Urinary bladder (tissue), 4 donors: ENCODE measurements at places on chromosomes 16 and 17. TPM values are rescaled to one million over a fixed set of nuclear protein-coding genes. Genes with fewer than 3 reads are reported as not detected.

ARL5C gene
- polyA plus RNA-seq = not detected

PRCD gene
- polyA plus RNA-seq = 10.6 TPM

LDAF1 gene
- polyA plus RNA-seq = 83.4 TPM

DOC2A gene
- polyA plus RNA-seq = 0.53 TPM

ATP6V0A1 gene
- 36.5 TPM for polyA plus RNA-seq

BAIAP3 gene
- polyA plus RNA-seq = 2.7 TPM

CCL3 gene
- 2.6 TPM for polyA plus RNA-seq

MYH1 gene
- polyA plus RNA-seq = not detected

IRX3 gene
- 1.2 TPM for polyA plus RNA-seq

- DNase-seq = no peak
Measured at GRCh38 chr17:67041941-67042899, 2.1 kb upstream of the CACNG1 start.

DNA sequence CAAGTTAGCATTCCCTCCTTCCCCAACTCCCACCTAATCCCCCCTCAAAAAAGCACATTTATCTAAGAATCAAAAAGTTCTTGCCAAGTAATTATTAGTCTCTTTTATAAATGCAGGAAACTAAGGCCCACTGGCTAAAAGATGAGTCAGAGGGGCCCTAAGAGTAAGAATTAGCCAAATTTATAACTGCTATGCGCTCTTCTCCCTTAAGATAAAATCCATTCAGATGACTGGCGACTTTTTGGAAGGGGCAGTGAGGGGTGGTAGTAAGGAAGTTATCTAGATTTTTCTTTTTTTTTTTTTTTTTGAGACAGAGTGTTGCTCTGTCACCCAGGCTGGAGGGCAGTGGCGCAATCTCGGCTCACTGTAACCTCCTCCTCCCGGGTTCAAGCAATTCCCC is 17.1 kb downstream of the ZNF652 start:
- no peak for DNase-seq

DNA sequence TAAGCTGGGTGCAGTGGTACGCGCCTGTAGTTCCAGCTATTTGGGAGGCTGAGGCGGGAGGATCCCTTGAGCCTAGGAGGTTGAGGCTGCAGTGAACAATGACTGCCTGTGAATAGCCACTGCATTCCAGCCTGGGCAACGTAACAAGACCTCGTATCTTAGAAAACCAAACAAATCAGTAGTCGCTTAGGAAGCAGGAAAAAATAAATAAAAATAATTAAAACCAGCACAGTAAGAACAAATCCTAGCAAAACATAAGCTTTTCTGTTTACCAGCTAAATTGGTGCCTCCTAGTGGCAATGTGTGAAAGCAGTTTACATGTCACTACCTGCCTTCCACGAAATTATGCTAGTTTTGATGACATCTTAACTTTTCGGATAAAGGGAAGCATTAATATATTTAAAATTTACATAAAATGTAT is 1.3 kb downstream of the ARMC5 start:
- no peak for DNase-seq

DNA sequence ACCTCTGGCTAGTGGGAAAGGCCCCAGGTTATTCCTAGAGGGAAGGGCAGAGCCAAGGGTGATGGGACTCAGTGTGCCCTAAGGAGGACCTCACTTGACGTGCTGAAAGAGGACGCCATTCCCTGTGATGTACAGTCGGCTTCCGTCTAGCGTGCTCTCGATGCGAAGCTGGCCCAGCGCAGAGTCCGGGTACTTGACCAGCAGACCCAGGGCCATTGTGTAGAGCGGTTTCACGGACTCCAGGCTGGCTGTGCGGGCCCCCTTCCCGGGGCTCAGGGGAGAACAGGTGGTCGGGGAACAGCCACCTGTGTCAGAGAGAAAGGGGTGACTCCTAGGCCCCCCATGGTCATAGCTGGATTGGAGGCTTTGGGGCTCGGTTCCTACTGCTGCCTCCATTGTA is 19.9 kb downstream of the PLEKHG4 start:
- no peak for DNase-seq

- DNase-seq = no peak
Measured at GRCh38 chr16:57807252-57807967, 5.1 kb upstream of the KIFC3 start.

GRCh38 chr17:9021992-9022572 is 772 bp downstream of the NTN1 start:
- no peak for DNase-seq

GRCh38 chr16:71540-72401 is 660 bp downstream of the RHBDF1 start:
- DNase-seq = no peak

- DNase-seq = no peak
Measured at GRCh38 chr17:66438101-66438500, 135.7 kb downstream of the PRKCA start.

GRCh38 chr16:15741207-15741871 is 91.3 kb downstream of the NDE1 start:
- DNase-seq = no peak

DNA sequence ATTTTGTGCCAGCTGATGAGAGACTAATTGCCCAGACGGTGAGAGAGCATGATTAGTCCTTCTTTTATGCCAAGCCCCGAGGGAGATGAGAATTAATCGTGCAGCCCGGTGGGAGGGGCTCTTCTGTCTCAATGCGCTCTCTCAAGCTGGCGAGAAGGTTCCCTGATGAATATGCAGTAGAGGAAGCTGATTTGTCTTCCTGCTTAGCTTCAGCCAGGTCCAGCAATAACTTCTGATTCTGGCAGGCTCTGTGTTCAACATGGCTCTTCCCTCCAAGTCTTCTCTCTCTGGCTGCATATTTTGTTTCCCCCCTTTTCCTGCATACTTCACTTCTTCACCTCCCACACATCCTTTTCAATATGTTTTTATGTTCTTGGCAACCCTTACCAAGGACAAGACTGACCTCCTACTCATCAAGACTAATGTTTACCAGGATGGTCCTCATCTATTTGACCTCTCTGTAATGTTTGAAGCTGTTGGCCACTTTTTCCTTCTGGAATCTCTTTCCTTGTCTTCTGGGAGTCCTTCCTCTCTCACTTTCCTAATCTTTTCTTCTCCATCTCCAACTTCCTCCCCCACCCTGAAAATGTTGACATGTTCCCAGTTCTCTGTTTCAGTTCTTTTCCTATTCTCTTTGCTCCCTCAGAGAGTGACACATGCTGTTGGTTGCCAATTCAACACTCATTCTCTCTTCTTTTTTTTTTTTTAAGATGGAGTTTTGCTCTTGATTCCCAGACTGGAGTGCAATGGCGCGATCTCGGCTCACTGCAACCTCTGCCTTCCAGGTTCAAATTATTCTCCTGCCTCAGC is 33.1 kb downstream of the ARL4D start:
- DNase-seq = peak; percentile 87

GRCh38 chr16:58031016-58031800 is 5.7 kb downstream of the MMP15 start:
- DNase-seq = no peak

- DNase-seq = no peak
Measured at GRCh38 chr16:67017421-67017750, 11.6 kb upstream of the CBFB start.

DNA sequence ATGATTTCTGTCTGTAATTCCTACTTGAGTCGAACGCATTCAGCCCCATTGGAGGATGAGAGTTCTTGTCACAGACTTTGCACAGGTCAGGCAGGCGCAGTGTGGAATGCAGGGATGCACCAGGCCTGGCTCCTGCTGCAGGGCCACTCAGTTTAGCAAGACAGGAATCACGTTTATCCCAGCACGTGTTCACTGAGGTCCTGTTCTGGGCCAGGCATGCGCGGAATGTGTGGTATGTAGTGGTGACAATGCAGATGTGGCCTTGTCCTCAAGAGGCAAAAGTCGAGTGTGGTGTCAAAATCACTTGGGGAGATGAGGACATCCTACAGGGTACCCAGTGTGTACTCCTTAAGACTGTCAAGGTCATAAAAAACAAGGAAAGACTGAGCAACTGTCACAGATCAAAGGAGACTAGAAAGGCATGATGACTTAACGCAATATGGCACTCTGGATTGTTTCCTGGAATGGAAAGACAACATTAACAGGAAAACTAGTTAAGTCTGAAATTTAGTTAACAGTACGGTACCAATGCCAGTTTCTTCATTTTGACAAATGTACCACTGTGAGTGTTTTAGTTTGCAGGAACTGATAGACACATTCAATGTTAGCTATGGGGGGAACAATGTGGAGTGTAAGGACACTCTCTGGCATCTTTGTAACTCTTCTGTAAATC is 121.5 kb upstream of the ADAMTS18 start:
- no peak for DNase-seq

DNA sequence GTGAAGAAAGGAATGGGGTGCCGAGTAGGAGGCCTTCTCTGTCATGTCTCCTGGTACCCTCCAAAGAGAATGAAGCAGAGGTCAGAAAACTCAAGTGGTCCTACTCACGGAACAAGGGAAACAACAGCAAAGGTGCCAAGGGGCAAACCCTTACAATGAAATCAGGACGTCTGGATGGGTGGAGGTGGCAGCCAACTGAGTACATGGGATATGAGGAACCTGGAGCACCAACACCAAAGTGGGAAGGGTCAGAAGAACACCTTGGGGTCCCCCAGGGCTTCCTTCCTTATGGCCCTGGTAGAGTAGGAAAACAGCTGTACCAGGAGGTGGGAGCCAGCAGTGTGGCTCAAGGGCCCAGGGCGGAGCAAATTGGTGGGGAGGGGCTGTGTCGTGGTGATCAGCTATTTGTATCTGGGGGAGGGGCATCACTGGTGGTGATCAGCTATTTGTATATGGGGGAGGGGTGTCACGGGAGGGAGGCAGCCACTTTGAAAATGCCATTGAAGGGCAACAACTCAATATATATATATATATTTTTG is 643 bp downstream of the HIGD1B start:
- no peak for DNase-seq

DNA sequence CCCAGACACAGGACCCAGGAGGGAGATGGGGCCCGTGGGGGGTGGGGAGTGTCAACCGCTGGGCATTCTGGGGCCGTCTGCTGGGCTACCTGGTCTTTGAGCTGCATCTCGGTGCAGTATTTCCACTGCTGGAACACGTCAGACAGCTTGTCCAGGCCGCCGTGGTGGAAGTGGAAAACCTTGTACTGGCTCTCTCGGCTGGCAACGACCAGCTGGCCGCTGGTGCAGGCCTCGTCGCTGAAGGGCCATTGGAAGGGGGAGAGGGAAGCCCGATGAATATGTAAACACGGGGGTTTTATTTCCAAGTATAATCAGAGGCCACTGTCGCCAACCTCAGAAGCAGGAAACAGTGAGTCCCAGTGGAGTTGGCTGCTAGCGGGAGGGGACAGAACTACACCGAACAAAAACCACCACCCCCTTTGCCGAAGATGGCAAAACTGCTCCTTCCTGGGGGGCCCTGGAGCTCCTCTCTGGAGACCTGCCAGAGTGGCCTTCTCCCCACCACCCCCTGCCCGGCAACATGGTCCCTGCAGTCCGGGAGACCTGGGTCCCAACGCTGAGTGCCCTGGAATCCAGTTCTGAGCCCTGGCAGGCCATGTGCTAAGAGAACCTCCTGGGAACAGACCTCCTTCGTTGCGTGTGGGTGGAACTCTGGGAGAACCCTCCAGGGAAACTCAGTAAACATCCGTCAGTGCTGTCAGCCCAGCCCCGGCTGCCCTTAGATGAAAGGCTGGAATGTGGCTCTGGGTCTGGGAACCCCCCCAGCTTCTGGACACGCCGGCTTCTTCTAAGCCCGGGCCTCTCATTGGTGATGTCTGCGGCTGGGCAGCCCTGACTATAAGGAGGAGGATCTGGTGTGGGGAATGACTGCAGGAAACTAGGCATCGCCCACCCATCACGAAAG is 84.1 kb downstream of the TBC1D16 start:
- peak; percentile 31 for DNase-seq

DNA sequence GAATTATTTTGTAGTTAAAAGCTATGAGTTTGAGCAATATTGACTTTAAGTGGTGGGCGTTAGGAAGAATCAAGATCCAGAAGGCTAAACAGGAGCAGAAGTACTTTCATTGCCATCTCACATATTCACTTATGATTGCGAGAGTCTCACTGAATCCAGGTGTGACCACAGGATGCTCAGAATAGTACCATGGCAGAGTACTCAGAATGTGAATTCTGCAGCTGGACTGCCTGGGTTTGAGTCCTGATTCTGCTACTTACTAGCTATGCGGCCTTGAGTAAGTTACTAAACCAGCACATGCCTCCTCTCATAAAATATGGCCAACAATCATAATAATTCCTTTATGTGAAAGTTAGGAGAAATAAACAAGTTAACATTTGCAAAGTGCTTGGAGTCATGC is 109.5 kb downstream of the CA10 start:
- no peak for DNase-seq

DNA sequence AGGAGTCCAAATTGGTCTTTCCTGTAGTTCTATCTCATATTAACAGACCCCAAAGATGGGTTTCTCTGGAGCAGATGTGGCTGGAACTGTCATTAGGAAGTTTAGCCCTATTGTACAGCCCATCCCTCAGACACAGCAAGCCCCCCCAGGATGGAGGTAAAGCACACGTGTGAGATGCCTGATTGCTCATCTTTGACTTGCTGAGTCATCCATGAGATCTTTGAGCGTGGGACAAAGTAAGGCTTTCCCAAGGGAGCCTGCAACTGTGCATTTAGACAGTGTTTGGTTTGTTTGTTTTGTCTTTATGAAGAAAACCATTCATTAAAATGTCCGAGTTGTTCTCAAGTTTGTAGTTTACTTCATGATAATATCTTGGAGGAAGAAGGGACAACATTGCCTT is 145.3 kb upstream of the CDH13 start:
- no peak for DNase-seq

- no peak for DNase-seq
Measured at GRCh38 chr16:19854543-19854876, 30.1 kb downstream of the GPRC5B start.
